NCI-H526 treated with DMSO at 0.1 percent for 48 hours (cell line): ENCODE measurements at places on chromosomes 12 and 14.
A peak's percentile ranks its signal among the peaks of the same experiment; 100 is the strongest.

DNA sequence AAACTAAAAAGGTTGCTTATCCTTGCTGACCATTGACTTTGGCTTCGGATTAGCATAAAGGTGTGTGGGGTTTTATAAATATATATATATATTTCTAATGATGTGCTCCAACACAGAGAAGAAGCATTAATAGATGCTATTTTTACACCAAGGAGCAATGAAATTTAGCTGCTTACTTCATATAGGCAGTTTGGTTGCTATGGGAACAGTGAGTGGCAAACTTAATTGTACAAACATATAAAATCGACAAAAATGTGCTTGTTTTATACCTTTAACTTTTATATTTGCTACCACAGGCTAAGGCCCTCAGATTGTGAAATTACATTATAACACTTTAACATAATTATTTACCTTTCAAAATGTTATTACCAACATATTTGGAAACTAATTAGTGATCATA is 303.4 kb downstream of the SEC23A start:
- no peak for DNase-seq

DNA sequence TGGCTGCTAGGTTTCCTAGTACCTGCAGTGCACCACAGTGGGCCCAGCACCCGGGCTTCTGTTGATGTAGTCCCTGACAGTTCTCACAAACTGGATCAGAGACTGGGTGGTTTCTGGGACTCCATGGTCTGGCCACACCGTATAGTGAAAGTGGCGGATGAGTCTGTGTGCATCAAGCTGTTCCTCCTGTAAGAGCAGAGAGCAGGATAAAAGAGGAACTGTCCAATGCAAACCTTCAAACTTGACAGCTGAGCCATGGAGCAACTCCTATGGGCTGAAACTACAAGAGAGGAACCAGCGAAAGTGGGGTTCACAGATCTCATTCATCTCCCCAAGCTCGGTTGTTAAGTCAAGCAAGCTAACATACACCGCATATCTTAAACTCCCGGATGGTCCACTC is 102.8 kb downstream of the PTPRB start:
- no peak for DNase-seq

DNA sequence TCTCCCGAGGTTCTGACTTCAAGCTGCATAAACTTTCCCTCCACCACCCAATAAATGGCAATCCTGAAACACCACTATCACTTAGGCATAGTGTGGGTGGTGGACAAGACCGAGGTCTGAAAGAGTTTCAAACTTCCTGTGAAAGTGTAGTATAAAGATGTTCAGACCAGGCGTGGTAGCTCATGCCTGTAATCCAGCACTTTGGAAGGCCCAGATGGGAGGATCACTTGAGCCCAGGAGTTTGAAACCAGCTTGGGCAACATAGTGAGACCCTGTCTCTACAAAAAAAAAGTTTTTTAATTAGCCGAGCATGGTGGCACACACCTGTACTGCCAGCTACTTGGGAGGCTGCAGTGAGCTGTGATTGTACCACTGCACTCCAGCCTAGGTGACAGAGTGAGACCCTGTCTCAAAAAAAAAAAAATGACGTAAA is 61.9 kb downstream of the CCDC92 start:
- DNase-seq = no peak

DNA sequence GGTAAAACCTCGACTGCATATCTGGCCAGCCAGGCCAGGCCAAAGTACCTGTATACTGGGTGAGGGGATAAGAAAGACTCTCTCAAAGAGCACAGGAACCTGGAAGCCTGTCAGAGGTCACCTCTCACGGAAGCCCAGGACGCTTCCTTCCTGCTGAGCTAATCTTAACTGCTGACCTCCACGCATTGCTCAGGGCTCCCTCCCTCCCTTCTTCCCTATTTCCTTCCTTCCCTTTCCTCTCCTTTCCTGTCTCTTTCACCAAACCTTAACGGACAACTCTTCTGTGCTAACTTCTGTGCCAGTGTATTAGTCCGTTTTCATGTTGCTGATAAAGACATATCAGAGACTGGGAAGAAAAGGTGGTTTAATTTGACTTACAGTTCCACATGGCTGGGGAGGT is 14.8 kb upstream of the RNASE10 start:
- DNase-seq = no peak

GRCh38 chr14:36879558-36879957 is 217.9 kb downstream of the PAX9 start:
- DNase-seq = no peak

DNA sequence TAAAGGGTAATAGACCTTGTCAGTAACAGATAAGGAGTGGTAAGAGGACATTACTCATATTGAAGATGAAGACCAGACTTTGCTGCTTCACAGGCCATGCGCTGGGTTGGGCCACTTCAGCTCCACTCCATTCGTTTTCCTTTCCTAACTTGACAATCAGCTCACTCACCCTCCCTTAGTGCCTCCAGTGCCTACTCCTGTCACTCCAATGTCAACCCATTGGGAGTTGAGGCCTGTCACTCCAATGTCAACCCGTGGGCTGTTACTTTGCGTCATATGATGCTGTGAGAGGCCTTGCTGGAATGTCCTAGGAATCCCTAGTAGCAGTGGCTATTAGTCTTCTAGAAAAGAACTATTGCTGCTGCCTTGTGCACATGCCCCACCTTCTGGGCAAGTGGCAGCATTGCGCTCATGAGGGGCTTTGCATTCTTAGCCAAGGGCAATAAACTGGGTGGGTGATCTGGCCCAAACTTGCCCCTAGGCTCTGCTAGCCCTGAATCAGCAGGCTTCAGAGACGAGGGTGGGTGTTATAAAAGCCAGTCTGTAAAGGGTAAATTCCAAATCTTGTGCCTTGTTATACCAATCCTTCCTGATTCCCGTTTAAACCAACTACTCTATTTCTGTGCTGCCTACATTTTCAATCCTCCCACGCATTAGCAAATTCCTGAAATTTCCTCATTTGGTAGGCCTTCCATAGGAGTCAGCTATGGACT is 36.1 kb downstream of the BAZ2A start:
- DNase-seq = peak; percentile 36

- no peak for DNase-seq
These were observed 119.5 kb downstream of the PLEKHA5 start for GRCh38 chr12:19248929-19249602.

DNA sequence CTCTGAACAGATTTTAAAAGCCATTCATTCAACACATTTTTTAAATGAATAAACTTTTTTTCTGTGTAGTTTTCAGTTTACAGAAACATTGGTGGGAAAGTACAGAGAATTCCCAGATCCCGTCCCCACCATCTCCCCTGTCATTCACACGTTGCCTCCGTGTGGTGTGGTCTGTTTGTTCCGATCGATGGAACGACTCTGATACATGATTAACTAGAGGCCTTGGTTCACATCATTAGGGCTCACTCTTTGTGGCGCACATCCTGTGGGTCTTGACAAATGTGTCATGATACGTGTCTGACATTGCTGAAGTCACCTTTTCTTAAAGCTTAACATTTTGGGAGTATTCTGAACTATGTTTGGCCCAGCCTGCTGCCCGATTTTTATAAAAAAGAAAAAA is 18.5 kb downstream of the MEG3 start:
- DNase-seq = no peak

GRCh38 chr12:6360080-6360571 is 15.2 kb downstream of the SCNN1A start:
- DNase-seq = no peak

GRCh38 chr12:32926963-32927362 is 30.4 kb upstream of the PKP2 start:
- DNase-seq = no peak

- DNase-seq = no peak
These were observed 98.4 kb downstream of the C12orf75 start for GRCh38 chr12:105428793-105429395.

- DNase-seq = peak; percentile 70
These were observed 31.9 kb downstream of the GUCY2C start for GRCh38 chr12:14664434-14665023.

DNA sequence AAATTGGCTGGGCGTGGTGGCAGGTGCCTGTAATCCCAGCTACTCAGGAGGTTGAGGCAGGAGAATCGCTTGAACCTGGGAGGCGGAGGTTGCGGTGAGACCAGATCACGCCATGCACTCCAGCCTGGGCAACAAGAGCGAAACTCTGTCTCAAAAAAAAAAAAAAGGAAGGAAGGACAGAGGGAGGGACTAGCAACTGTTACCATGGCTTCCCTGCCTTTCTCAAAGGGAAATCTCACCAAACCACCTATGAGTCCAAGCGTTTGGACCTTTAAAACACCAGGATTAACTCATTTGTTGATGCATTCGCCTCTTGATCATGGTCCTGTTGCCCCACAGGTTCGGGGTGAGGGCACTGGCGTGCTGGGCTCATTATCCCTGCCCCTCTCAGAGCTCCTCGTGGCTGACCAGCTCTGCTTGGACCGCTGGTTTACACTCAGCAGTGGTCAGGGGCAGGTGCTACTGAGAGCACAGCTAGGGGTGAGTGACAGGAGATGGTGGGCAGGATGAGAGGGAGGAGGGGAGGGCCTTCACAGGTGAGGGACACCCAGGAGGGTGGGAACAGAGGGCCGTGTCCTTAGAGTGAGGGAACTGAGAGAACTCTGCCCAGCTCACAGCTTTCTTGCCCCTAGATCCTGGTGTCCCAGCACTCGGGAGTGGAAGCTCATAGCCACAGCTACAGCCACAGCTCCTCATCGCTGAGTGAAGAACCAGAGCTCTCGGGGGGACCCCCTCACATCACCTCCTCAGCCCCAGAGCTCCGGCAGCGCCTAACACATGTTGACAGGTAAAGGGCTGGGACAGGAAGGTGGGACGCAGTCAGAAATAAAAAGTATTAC is 10.2 kb upstream of the MYL6B start:
- no peak for DNase-seq

GRCh38 chr12:19998961-19999804 is 369.2 kb upstream of the PDE3A start:
- DNase-seq = no peak

DNA sequence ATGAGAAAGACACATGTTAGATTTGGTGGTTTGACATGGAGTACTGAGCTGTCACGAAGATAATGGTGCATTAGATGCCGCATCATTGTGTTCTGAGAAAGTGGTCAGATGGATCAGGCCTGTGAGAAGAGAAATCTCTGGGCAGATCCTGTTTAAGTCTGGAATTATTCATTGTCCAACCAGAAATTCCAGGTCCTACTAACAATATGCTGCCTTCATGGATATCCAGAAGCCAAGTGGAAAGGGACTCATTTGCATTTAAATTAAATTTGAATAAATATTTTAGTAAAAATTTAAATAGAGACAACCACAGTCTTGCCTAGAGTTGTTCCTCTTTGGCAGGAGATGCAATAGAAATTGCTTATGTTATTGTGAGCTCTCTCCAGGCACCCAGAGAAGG is 330.5 kb upstream of the TMEM132C start:
- peak; percentile 66 for DNase-seq

- DNase-seq = no peak
These were observed 7.1 kb downstream of the FOXN3 start for GRCh38 chr14:89409961-89410360.

DNA sequence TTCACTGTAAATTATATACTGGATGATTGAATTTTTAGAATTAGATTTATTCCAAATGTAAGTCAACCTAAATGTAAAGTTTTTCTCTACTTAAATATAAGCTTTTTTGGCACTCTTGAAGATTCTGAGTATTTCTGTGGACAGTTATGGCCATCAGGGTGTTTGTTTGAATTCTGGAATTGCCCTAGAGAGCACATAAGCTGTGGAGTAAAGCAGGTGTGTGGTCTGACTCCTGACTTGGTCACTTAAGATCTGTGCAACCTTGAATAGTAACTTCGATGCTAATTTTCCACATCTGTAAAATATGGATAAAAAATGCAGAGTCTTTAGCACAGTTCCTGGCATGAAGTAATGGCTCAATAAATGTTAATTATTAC is 64.4 kb downstream of the FUT8 start:
- no peak for DNase-seq

GRCh38 chr14:90336985-90337384 is 5.2 kb upstream of the NRDE2 start:
- DNase-seq = no peak

DNA sequence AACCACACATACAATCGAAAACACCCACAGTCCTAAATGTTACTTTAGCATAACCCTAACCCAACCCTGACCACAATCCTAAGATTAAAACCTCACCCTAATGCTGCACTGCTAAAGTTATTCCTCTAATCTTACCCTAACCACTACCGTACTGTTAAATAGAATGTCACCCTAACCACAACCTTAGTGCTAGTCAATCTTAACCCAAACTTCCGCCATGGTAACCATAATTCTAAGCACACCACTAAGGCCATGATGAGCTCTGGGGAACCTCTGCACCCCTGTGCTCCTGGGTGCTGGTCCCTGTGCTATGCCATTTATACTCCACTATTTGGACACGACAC is 38.0 kb downstream of the LTBP2 start:
- no peak for DNase-seq

- no peak for DNase-seq
These were observed 8.6 kb downstream of the CAPRIN2 start for GRCh38 chr12:30746190-30746589.

- no peak for DNase-seq
These were observed 39.5 kb downstream of the PPHLN1 start for GRCh38 chr12:42365486-42365885.

GRCh38 chr12:94623161-94623920 is 27.0 kb downstream of the TMCC3 start:
- no peak for DNase-seq

DNA sequence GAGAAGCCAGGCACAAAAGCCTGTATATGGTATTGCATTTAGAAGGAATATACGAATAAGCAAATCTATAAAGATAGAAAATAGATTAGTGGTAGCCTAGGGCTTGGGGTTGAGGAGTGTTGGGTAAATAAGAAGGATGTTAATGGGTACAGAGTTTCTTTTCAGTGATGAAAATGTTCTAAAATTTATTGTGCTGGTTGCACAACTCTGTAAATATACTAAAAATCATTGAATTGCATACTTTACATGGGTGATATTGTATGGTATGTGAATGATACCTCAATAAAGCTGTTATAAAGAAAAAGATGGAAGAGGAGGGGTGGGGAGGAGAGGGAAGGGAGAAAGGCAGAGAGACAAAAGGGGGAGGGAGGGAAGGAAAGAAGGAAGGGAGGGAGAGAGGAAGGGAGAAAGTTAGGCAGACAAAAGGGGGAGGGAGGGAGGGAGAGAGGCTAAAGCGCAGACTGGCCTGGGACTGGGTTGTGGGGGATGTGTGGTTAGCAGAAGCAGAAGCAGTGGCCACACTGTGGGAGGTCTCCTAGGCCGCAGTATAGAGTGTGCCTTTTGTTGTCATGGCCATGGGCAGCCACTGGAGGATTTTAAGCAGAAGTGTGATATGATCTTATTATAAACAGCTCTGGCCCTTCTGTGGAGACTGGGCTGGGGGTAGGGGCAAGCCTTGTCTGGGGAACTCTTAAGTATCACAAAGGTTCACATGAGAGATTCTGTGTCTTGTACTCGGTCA is 73.6 kb upstream of the ELK3 start:
- DNase-seq = no peak

DNA sequence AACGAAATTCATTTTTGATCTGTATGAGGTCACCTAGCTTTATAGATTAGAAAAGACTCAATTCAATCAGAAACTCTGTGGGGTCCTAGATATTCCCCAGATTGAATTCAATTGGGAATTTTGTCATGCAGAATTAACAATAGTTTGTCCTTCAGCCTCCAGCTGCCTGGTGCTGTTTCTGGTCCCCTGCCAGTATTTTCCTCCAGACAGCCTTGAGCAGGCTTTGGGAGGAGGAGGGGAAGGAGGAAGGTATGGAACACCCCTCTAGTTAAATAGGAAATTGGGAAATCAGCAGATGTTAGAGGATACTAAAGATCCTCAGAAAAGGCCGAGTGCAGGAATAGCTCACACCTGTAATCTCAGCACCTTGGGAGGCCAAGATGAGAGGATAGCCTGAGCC is 10.6 kb downstream of the GRIP1 start:
- DNase-seq = no peak
